Cortex of kidney (tissue), 1 donor: ENCODE measurements at places on chromosomes 3 and 15.

GRCh38 chr3:36992806-36993325, at the start of gene EPM2AIP1:
TSS of gene EPM2AIP1 (minus strand) at chr3:36993131. CDS start at chr3:36993077, 54 bp downstream.
- DNase-seq = no peak

DNA sequence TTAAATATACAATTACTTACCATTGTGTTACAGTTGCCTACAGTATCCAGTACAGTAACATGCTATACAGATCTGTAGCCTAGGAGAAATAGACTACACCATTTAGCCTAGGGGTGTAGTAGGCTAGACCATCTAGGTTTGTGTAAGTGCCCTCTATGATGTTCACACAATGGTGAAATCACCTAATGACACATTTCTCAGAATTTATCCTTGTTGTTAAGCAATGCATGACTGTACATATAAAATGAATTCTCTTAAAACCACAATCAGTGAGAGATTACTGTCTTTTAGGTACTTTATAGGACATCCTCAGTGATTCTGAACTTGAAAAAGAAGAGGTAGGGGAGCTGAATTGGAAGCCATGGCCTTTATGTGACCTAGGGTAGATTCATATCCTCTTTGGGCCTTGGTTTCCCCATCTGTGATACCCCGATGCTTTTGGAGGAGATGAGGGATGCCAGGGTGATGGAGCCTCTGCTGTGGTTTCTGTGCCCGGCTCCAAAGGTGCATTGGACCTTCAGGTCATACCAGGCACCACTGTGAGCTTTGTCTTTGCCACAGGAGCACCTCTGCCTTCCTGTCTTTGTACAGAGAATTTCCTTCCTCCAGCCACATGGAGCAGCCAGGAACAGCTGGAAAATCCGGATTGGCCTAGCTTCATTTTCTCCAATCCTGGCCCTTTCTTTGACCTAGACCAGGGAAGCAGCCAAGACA, 51.9 kb upstream of the FLNB start:
- DNase-seq = no peak

GRCh38 chr15:89490081-89490813, 6.1 kb downstream of the RHCG start:
- DNase-seq = no peak

DNA sequence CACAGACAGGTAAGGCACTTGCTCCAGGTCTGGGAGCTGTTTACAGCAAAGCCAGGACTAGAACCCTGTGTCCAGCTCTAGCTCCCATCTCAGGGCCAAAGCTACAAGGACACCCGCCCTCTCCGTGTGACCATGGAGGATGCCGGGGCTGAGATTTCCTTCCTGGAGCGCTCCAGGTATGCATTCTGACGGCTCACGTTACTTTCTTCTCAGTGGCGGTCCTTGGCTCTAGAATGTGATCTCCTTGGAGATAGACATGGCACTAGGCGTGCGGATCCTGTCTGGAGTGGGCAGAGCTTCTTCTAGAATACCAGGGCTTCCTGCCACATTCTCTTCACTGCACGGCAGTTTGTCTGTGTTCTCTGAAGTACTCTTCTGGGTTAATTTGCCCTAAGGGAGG, 185.7 kb downstream of the OPA1 start:
- DNase-seq = no peak

DNA sequence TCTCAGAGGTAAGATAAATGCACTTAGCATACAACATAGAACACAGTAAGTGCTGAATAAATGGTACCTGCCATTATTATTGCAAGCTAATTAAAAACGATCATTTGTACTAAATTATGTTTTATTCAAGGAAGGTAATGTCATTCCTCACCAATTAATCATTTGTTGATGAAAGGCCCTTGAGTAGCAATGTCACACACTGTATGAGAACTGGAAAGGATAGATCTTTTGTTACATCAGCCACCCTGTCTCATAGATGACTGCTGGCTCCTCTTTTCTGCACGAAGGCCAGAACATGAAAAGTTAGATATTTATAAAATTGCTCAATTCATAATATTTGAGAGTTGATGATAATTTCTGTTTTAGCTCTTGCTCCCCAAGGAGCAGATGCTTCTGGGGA, 415.4 kb downstream of the RBMS3 start:
- DNase-seq = no peak

GRCh38 chr15:81182031-81182755, 14.5 kb upstream of the IL16 start:
- DNase-seq = no peak
